Urinary bladder (tissue), 4 donors: ENCODE measurements at places on chromosomes 5 and 9. TPM values are rescaled to one million over a fixed set of nuclear protein-coding genes. Genes with fewer than 3 reads are reported as not detected.

GRCh38 chr9:92740009-92740408, 24.6 kb downstream of the BICD2 start:
- DNase-seq: no peak

- DNase-seq: no peak
Measured at GRCh38 chr9:86766912-86767311, 180.4 kb downstream of the GAS1 start.

- no peak for DNase-seq
Measured at GRCh38 chr9:11595756-11596155, 983.0 kb upstream of the PTPRD start.

GRCh38 chr5:56433039-56433617, 200.0 kb upstream of the ANKRD55 start:
- no peak for DNase-seq

DNA sequence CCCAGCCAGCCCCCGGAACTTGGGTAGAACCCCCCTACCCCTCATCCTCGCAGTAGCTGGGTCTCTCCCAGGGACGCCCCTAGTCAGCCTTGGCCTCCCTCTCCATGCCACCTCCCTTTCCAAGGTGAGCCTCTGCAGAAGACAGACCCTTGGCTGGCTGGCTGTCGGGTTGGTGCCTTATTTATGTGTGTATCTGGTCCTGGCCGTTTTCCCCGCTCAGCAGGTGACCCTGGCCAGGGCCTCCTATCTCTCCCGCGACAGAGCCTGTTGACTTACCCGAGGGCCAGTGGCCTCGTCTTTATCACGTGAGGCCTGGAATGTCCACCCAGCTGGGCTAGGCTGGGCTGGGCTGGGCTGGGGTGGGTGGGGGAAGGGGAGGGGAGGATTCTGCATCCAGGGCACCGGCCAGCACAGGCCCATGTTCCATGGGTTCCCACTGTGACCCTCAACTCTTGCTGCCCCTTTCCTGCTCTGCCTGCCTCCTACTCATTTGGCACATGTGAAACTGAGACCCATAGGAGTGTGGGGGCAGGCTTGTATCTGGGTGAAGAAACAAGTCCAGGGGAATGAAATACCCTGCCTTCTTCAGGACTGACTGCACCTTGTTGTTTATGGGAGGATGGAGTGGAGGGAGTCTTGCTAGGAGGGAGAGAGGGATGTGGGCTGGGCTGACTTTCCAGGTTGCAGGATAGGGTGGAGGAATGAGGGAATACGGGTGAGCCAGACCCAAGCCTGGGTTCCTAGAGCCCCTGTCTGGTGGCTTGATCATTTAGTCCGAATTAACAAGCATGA, 3.1 kb downstream of the CXXC5 start:
- no peak for DNase-seq

GRCh38 chr9:134262035-134262434, 64.2 kb upstream of the RXRA start:
- DNase-seq: no peak

- no peak for DNase-seq
Measured at GRCh38 chr9:84755380-84755779, 85.9 kb downstream of the NTRK2 start.

- peak; percentile 36 for DNase-seq
Measured at GRCh38 chr5:109485030-109485429, 75.3 kb upstream of the PJA2 start.

LHX3 gene
- not detected for polyA plus RNA-seq

BRINP1 gene
- polyA plus RNA-seq: 0.23 TPM
